Activated gamma-delta T cell (primary cell): ENCODE measurements at places on chromosomes 12 and 14.

DNA sequence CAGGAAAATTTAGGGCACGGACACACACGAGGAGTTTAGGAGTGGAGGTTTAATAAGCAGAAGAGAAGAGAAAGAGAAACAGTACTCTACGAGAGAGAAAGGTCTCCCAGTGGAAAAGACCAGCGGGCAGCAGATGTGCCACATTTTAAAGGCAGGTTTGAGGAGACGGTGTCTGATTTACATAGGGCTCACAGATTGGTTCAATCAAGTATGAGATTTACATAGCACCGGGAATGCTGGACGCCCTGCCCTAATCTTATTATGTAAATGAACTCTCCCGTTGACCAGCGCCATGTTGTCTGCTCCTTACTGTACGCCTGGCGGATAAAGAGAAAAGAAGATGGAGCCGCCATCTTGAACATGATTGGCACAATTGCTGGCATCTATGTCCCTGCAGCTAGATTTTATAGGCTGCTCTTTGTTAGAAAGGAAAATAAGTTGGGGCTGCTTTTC lies 17.9 kb downstream of the NFKBIA start:
- DNase-seq: no peak

DNA sequence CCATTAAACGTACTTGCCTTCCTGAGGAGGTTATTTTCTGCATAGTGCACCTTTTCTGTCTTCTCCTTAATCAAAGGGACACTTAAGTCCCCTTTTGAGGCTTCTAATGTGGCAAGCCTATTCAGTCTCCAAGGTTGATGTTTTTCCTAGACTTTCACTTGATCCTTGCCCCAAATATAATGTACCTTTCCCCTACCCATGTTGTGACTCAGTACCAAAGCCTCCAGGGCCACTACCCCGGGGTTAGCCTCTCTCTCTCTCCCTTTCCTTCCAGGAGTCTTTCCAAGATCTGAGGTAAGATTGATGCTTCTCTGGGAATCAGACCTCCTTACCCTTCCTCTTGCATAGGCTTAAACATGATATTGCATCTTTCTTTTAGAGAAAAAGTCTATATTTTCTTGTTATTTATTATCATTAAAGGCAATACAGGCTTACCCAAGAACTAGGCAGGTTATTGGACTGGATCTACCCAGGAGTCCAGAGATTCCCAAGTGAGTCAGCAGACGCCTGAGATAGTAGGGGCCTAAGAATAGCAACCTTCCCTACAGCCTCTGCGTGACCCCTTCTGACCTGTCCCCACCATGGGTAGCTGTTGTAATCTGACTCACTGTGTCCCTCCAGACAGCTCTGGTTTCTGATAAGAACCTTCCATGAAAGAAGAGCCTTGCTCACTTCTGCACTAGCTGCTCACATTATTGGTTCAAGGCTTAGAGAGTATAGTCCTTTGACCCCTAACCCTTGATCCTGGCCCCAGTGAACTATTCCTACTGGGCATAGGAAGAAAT lies 172.9 kb downstream of the ZFP36L1 start:
- DNase-seq: no peak

GRCh38 chr12:76946446-76946845 lies 67.6 kb upstream of the CSRP2 start:
- no peak for DNase-seq

DNA sequence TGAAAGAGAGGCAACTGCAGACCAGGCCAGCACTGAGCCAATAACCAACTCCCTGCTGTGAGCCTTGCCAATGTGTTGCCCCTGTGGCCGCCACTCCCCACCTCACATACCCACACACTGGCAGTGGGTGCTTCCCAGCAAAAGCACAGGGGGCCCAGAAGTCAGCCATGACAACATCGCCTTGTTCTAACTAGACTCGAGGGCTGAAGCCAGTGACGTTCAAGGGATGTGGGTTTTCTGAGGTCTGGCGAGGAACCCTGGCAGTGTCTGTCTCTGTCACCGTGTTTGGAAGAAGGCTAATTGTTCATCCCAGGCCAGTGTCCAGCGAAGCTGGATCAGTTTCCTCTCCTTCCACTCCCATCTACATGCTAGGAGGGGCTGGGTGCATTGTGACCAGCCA lies 311.8 kb upstream of the AMIGO2 start:
- DNase-seq: peak; percentile 37

DNA sequence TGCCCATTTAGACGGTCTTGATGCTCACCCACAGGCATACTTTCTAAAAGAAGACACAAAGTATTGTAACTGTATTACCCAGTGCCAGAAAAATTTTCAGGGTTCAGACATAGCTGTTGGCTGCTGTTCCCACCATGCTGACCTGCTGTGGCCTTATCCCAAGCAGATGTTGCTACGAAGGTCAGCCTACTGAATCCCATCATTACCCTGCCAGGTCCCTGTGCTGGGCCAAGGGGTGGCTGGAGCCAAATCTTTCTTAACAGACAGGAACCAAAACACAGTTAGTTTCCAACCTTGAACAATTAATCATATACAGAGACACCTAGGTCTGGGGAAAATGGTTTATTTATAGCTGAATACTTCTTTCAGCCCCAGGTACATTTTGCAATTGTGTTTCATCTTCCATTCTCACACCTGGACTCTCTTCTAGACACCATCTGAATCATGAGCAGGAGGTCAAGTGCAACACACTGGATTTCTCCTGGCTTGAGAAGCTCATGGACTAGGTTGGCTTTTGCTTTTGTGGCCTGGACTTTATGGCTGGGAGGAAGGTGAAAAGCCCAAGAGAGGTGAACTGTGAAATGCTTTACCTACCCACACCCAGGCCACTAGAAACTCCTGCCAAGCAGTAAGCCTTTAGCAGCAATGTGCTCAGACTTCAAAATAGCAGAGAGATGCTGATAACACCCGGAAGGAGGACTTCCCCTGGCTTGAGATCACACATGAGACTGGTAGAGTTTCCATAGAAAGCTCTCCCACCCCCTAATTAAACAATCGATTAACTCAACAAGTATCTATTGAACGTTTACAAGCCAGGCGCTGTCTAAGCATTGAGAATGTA lies 150.1 kb downstream of the SUDS3 start:
- no peak for DNase-seq

- no peak for DNase-seq
These were observed 4.4 kb upstream of the DCP1B start for GRCh38 chr12:2008677-2009076.

- DNase-seq: no peak
These were observed 120.4 kb downstream of the ETV6 start for GRCh38 chr12:11769723-11770514.

DNA sequence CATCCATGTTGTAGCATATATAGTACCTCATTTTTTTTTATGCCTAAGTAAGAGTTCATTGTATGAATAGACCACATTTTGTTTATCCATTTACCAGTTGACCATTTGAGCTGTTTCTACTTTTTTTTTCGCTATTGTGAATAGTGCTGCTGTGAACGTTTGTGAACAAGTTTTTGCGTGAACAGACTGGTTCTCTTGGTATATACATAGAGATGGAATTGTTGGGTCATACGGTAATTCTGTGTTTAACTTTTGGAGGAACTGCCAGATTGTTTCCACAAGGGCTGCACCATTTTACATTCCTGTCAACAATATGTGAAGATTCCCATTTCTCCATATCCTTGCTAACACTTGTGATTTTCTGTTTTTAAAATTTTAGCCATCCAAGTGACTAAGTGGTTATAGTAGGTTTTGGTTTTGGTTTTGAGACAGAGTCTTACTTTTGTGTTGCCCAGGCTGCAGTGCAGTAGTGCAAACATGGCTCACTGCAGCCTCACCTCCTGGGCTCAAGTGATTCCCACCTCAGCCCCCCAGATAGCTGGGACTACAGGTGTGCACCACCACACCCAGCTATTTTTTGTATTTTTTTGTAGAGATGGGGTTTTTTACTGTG lies 68.3 kb upstream of the AMN start:
- DNase-seq: no peak

GRCh38 chr12:58710901-58711300 lies 209.4 kb downstream of the LRIG3 start:
- no peak for DNase-seq

- no peak for DNase-seq
These were observed 374.5 kb downstream of the EMP1 start for GRCh38 chr12:13571035-13571434.

GRCh38 chr12:56585098-56585497 lies 45.0 kb downstream of the BAZ2A start:
- no peak for DNase-seq

DNA sequence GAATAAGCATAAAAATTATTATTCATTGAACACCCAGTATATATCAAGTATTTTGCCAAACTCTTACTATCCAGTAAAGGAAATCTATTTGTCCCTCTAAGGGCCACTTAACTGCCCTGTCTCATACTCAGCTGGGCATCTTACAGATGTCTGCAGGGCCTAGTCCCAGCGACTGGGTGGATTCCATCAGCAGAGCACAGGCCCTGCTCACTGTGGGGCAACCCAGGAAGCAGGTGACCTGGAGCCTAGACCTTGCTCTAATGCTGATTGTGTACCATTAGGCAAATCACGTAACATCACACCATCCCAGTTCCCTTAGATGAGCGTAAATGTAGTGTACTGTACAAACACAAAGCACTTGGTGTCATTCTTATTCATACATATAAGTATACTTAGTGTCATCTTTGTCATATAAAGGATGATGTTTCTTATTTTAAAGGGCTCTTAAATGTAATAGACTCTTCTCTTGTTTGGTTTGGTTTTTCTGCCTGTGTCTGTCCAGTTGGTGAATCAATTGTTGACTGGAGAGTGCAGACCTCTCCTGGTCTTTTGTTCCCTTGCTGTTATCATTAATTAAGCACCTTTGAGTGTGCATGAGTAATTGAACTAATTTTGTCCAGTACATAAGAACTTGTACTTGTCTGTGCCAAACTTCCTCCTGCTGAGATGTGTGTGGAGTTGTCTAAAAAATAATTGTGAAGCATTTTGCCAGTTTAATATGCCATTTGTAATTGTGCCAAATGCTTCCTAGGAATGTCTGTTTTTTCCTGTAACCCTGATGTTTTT lies 49.3 kb downstream of the RAB35 start:
- DNase-seq: no peak

DNA sequence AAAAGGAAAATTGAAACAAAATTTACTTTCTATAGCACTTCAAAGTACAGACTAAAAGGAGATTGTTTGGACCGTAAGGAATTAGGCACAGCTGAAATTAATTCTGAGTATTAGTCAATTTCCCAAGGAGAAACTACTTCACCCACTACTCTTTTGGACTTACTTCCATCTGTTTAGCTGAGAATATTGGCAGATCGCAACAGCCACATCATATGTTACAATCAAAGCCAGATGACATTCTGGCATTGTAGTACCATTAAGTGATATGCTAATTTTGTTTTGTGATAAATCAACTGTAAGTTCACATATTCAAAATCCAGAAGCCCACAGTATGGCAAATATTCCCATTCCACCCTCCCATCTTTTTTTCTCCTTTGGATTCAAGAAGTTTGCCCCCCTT lies 47.1 kb upstream of the ANKS1B start:
- no peak for DNase-seq

DNA sequence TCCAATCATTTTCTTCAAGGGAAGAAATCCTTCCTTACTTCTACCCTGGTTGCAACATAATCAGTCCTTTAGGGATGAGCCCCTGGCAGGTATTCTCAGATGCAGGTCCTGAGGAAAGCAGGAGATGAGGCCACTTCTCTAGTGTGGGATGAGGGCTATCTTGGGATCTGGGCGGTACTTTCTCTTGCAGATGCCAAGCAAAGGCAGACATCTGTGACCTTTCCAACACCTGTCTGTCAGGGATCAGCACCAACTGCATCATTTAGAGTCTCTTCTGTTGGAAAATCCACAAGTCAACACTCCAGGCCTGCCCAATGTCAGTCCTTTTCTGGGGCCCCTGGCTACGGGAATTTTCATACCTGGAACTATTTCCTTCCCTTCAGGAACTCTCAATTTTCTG lies 129.2 kb downstream of the SLC8A3 start:
- no peak for DNase-seq

DNA sequence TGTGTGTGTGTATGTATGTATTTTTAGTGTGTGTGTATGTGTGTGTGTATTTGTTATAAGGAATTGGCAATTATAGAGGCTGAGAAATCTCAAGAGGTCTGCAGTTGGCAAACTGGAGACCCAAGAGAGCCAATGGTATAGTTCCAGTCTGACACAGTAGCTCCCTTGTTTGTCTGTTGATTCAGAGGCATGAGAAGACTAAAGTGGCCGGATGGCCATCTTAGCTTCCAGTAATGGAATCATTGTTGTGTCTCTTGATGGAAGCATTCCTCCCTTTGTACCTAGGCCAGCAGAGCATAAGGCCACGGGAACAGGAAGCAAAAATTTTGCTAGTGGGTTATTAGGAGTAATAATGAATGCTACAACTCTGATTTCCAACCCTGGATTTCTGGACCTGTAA lies 460.6 kb downstream of the TMTC2 start:
- no peak for DNase-seq

GRCh38 chr14:54108481-54109471 lies 152.2 kb upstream of the BMP4 start:
- no peak for DNase-seq

DNA sequence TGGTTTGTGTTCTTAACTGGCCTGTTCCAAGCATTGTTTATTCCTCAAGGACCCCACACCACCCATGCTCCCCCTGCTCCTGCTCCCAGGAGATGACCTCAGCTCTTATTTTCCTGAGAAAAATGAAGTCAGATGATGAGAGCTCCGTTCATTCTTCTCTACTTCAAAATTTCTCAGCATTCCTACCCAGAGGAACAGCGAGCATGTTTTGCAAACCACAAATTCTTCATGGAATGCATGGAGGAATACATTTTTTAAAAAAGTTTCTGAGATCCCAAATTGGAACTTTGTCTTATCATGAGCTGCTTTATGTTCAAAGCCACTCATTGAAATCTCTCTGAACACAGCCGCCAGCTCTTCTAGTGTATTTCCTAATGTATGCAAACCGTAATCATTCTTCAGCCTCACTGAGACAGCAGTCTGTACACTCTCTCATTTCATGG lies 44.9 kb downstream of the SYNE2 start:
- DNase-seq: no peak

GRCh38 chr12:124381456-124382296 lies 86.8 kb downstream of the RFLNA start:
- no peak for DNase-seq

GRCh38 chr12:76266797-76267196 lies 81.4 kb downstream of the BBS10 start:
- no peak for DNase-seq

DNA sequence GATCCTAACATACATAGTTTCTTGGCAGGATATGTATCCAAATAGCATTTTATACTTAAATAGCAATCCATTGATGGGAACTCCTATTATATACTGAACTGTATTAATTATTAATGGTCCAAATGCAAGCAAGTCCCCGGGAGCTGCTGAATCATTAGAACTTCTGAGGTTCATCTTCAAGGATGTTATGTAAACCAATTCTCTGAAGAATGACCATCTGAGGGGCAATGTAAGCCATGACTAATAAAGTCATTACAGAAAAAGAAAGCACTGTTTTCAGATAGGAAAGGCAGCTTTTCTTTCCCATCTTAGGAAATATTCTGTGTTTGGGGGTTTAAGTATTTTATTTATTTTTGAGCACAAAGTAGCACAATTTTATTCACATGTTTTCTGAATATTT lies 166.1 kb upstream of the SLC16A7 start:
- no peak for DNase-seq
